Activated CD8-positive, alpha-beta memory T cell treated with anti-CD3 and anti-CD28 coated beads for 1 hour (primary cell): ENCODE measurements at places on chromosomes 12 and 14.

DNA sequence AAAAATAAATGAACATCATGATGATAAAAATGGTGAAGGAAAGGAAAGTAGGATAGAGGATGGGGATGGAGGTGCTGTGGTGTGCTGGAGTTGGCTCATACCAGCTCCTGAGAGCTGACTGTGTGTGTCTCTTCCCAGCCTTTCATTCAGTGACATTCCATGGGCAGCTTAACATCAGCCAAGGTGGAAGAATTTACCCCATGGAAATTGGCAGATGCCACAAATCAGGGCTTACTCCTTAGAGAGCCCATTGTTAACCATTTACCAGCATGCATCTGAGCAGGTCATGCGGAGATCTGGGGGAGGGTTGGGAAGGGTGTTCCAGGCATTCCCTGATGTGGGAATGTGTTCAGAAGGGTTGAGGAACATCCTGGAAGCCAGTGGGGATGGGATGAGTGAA, 164.7 kb upstream of the MYL2 start:
- DNase-seq, result no peak

DNA sequence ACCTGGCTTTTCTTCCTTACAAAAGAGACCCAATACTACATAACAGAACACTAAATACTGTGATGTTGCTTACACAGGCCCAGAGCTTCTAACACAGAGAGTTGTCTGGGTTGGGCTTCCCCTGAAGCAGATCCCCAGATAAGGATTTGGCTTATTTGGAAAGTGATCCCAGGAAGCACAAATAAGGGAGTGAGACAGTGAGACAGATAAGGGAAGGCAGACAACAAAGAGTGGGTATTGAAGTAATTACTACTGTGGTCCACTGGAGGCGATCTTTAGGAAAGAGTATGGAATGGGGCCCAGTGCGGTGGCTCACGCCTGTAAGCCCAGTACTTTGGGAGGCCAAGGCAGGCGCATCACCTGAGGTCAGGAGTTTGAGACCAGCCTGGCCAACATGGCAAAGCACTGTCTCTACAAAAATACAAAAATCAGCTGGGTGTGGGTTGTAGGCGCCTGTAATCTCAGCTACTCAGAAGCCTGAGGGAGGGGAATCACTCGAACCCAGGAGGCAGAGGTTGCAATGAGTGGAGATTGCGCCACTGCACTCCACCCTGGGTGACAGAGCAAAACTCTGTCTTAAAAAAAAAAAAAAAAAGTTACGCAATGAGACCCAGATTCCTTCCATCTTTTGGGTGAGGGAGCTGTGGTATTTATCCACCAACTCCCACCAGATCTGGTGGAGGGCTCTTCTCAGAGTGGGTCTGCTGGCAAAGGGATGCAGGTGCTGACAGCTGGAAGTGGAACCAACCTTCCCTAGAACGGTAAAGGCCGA, 10.2 kb upstream of the C12orf43 start:
- DNase-seq, result no peak

DNA sequence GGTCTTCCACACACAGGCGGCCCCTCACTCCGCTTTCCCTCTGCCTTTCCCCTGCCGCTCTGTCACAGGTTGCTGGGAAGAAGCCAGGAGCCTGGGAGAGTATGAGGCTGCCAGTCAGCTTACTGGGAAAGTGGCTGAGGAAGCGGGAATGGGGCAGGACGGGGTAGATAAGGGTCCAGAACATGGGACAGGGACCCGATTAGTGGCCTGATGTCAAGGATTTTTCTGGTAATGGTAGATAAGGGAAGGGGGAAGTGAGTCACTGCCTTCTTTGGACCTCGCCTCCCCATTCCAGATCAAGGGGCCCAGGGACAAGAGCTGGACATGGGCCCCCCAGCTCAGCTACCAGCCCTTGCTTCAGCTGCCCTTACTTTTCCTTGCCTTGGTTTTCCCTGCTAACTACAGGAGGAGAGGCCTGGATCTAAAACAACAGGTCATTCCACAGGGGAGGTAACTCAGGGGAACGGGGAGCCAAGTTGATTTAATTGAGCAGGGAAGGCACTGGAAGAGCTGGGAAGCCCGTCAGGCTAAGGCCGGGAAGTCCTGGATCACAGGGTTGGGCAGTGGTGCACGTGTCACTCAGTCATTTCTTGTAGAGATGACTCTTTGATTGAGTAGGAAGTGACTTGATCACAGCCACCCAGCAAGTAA, 3.5 kb upstream of the LPAR5 start:
- DNase-seq, result no peak

DNA sequence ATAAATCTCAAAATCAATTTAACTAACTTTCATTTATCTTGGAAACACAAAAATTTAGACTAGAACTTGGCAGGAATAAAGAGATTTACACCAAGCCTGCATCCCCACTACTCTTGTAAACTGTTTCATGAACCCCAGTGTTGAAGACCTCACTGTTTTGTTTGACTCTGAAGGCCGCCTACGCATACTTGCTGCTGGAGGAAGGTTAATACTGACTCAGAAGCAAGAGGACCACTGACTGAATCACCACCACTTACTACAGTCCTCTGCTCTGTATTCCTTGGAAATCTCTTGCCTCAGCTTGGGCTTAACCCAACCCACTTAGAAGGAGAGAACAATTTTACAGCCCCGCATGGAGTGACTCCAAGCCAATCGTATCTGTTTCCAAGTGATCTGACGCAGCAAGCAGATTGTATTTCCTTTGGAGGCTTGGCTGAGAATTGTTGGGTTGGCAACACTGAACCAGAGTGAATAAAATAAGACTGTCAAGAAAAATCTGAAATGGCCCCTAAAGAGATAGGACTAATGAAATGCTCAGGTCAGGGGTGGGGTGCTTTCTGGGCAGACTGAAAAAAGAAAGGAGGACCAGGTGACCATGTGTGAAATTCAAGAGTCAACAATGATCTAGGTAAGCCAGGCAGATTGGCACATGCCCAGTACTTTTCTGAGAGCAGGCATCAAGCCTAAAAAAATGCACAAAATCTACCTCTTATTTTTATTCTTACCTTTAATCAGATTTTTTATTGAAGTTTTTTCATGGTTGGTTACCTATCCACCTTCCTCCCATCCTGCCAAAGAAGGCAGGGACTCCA, 248.6 kb downstream of the ZFP36L1 start:
- DNase-seq, result no peak

GRCh38 chr12:13104409-13104808, 942 bp upstream of the GSG1 start:
- DNase-seq, result no peak

DNA sequence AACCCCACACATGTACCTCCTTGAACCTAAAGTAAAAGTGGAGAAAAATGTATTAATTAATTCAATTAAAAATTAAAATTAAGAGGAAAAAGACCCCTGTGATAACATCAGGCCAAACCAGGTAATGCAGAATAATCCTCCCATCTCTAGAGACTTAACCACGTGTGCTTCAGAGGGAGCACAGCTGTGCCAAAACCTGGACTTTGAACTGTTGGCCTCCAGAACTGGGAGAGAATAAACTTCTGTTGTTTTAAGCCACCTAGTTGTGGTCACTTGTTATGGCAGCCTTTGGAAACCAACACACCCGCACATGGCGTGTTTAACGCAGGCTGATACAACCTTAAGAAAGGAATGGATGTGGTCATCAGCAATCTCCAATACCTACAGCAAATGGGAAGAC, 23.8 kb downstream of the OAS2 start:
- DNase-seq, result no peak

DNA sequence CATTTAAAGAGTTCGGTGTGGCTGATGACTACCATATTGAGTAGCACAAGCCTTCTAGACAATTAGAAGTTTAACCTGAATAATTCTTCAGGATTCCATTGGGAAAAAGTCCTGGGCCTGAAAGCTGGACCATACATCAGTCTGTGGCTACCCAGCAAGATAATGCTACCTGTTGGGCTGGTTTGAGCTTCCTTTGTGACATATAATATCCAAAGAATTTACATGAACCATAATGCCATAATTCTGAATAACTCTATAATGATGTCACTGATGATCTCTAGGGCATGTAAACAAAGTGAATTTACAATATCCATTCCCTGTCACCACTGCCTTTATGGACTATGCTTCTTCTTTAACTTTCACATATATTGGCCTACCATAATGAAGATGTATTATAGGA, 3.8 kb upstream of the YBX3 start:
- DNase-seq, result no peak

DNA sequence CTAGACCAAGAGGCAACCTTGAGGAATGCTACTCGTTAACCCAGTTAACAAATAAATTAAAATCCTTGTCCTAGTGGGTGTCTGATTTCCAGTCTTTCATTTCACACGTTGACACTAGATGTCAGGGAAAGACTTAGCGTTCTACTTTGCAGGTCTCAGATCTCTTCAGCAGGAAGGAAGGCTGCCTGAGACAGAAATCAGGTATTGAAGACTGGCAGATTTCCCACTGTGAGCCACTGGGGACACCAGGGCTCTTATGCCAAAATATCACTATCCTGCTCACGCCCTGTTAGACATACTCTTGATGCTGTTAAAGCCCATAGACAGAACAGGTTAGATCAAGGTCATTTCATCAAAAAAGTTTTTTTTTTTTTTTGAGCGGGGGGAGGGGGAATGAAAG, 33.0 kb downstream of the EMP1 start:
- DNase-seq, result no peak

GRCh38 chr12:130202201-130202600, 39.9 kb downstream of the FZD10 start:
- DNase-seq, result no peak

DNA sequence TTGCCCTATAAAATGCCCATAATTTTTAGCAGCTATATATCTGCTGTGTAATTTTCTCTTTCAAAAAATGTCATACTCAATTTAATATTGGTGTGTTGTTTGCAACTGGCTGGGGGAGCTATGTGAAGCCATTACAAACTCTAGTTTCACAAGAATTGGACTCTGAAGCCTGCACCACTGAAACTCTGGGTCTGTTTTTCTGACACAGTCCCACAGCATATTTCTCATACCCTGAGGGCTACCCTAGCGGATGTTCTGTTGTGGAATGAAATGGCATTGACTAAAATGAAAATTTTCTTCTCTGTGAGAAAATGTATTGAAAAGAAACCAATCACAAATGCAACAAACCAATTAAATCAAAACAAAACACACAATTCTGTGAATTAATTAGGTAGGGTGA, 284.6 kb upstream of the NPAS3 start:
- no peak for DNase-seq

DNA sequence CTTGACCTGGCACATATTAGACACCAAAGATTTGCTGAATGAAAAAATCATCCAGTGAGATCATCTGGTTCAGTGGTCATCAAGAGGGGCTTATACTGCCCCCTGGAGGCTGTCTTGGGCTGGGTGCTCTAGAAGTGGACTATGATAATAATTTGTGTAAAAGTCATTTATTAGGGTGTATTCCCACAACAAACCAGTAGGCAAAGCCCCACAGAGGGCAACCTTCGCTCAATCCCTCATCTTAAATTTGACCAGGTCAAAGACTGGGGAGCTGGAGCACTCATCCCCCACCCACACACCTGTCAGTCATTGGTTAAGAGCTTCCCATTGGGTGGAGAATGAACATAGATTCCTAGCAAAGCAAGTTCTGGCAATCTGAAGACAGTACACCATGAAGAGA, 20.0 kb upstream of the FICD start:
- DNase-seq, result no peak

DNA sequence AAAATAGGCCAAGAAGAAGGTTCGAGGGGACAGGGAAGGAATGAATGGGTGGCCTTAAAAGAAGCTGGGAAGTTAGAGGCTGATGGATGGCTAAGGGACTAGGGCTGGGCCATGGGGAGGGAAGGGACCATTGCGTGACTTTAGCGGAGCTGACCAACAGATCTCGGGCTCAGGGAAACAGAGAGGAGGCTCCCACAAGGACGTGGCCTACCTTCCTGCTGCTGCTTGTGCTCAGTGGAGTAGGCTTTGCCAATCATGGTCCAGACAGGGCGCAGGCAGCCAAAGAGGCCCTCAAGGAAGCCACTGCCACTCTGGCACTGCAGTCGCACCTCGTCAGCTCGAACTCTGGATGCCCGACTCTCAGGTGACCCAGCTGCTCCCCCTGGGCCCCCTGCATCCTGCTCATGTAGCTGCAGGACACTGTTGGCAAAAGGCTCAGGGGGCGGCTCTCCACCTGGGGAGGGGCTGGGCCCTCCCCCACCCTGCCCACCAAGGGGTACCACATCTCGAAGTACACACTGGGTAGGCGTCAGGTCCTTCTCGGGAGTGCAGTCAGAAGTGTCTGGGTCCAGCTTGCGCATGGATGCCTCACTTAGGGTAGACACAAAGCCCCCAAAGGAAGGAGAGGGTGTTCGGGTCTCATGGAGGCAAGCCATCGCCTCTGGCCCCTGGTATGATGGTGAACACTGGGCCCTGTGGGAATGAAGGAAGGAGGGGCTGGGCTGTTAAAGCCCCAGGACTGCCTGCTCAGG, 12.3 kb downstream of the MAP3K12 start:
- no peak for DNase-seq

GRCh38 chr12:88810806-88811205, 230.5 kb upstream of the KITLG start:
- no peak for DNase-seq

DNA sequence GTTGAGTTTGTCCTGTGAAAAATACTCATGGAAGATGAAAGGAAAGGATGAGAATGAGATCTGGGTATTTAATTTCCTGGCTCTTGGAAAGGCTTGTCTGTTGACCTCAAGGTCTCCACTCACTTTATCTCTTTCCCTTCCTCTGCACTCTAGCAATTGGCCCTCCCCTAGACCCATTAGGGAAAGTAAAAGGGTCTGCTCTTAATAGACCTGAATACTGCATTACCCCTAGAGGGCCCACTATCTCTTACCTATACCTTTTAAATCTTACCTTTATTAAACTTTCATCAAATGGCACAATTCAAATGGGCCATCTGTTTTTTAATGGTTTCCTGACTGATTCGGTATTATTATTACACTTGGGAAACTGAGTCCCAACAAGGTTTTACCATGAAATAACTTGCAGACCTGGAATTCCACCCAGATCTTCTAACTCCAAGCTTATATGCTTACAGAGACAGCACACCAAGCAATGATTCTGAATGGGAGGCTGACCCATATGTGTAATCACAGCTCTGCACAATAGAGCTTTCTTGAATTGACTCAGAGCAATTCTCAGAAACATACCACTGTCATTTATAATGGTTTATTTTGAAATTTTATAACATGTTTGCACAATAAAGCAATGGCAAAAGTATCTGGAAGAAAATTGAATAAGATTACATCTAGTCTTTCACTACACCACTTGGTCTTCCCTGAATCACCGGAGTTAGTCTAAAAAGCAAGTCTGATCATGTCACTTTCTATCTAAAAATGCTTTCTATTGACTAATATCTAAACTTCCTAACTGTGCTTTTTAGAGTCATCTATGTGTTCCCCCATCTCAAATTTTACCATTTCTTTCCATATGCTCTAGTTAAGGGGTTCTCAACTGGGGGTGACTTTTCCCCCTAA, 618.5 kb downstream of the NRXN3 start:
- DNase-seq, result no peak
